ENCODE measurements at places on chromosomes 5 and 9.
A peak's percentile ranks its signal among the peaks of the same experiment; 100 is the strongest.

DNA sequence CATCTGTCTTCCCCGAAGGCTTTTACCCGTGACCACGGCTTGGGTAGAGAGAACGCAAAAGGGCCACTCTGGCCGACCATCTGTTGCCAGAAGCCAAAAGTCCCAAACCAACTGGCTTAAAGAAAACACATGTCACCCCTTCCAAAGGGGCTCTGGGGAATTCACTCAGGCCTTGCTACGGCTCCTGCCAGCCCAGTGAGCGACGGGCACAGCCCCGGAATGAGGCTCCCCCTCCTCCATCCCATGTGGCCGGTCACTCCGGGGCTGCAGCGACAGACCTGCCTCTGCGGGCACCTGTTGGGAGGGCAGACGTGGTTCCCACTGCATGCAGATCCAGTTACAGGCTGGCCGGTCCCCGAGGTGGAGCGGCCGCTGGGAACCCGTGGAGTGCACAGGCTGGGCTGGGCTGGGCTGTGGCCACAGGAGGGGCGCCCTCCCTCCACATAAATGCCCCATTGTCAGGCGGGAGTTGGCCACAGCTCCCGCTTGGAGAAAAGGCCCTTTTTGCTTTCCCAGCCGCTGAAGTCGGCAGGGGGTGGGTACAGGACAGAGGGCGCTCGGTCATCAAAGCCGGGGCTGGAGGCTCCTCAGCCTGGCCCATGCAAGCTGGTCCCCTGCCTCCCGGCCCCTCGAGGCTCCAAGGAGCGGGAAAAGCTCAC lies 19.9 kb downstream of the NOTCH1 start:
- DNase-seq, result peak; percentile 62

DNA sequence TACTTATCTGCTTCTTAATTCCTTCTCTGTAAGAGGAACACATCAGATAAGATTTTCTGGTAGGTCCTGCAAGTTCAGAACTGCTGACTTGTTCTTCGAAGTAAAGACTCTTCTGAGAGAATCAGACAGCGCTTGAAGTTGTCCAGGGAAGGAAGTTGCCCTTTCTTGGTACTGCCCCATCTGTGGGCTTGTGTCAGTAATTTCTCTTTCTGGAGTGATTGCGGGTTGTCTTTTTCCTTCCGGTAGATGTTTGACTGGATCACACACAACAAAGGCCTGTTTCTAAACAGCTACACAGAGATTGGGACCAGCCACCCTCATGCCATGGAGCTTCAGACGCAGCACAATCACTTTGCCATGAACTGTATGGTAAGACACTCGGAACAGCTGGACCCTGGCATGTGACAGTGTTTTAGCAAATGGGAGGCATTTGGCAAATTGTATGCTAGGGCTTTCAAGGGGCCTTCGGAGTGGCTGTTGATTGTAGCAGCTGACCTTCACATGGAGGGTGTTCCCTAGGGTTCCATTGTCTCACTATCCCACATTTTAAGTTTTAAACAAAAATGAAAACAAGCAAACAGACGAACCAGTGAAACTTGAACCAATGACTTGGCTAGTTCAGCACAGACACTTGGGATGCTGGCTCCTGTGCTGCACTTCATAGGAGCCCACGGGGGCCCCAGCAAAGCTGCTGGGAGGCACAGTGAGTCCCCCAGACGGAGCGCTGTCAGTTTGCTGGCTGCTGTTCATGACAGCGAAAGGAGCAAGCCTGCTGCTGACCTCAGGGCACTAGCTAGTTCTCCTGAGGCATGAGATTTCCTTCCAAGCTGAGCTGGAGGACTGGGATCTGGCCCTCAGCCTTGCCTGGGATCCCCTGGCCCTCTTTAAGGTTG lies 149.9 kb downstream of the TRIO start:
- DNase-seq, result no peak

DNA sequence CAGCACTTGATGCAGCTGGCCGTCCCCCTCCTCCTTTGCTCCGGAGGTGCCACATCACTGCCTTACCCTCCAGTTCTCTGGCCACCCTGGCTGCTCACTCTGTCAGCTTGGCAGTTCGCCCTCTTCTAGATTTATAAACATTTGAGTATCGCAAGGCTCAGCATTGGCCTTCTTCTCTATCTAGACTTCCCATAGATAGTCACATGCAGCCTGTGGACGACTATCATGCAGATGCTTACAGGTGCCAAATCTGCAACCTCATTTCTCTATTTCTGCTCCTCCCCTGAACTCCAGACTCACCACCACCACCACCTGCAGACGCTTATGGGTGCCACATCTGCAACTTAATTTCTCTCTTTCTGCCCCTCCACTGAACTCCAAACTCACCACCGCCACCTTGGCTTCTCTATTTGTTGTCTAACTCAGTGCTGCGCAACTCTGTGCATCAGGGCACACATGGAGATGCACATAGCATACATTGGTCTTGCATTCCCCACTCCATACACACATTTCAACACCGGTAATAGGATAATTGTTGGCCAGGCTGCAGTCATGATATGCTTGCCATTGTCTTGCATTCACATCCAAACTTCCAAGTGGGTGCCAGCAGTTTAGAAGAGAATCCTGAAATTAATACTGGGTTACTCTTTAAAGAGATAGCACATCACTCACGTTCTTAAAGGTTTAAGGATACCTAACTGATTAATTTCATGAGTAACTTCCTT lies 1.9 kb upstream of the DAP start:
- DNase-seq, result no peak

DNA sequence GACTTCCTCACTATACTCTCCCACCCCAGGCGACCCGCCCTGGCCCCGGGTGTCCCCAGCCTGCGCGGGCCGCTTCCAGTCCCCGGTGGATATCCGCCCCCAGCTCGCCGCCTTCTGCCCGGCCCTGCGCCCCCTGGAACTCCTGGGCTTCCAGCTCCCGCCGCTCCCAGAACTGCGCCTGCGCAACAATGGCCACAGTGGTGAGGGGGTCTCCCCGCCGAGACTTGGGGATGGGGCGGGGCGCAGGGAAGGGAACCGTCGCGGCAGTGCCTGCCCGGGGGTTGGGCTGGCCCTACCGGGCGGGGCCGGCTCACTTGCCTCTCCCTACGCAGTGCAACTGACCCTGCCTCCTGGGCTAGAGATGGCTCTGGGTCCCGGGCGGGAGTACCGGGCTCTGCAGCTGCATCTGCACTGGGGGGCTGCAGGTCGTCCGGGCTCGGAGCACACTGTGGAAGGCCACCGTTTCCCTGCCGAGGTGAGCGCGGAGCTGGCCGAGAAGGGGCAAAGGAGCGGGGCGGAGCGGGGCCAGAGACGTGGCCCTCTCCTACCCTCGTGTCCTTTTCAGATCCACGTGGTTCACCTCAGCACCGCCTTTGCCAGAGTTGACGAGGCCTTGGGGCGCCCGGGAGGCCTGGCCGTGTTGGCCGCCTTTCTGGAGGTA lies 2.1 kb downstream of the CA9 start:
- peak; percentile 94 for DNase-seq

DNA sequence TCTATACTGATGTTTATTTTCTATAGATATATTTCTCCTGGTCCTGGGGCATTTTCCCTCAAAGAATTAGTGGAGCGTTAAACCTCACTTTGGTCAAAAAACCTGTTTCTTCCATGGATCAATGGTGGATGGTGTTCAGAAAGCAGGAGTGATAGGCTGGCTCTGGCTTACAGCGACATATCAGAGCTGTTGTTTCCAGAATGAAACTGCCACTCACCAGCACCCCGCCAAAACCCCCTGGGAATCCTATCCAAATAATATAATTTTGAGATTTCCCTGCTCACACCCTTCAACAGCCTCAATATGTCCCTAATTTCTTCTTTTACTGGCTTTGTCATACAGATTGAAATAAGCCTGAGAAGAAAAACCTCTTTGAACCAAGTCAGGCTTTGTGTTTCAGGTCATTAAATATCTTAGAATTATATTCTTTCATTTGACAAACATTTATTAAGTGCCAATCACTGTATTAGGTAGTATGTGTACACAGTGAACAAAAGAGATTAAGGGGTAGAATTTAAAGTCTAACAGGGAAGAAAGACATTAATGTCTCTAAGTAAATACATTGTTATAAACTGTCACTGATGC lies 144.5 kb upstream of the GPR151 start:
- DNase-seq, result no peak

GRCh38 chr5:170632266-170632984 lies 128.6 kb downstream of the KCNIP1 start:
- peak; percentile 28 for DNase-seq

GRCh38 chr5:5598547-5599113 lies 176.2 kb downstream of the ICE1 start:
- no peak for DNase-seq

DNA sequence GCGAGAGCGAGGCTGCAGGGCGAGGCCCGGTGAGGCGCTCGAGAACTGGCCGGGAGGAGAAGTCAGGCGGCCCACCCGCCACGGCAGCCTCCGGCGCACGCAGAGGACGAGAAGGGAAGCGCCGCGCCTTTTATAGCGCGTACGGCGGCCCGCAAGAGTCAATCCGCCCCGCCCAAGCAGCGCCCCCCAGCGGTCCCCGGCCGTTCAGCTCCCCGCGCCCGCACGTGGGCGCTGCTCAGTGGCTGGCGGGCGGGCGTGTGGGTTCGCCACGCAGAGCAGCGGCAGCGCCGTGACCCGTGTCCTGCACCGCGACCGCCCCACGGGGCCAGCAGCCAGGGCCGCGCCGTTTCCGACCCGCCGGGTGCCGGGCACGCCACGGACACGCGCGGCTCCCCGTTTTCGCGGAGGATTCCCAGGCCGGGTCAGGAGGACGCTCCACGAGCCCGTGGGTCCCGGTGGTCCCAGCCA lies 14.6 kb downstream of the LCN10 start:
- peak; percentile 94 for DNase-seq

- DNase-seq, result no peak
Measured at GRCh38 chr9:77952635-77953328, 78.8 kb downstream of the GNAQ start.

GRCh38 chr9:130423272-130423671 lies 21.5 kb upstream of the ASS1 start:
- DNase-seq, result no peak

- no peak for DNase-seq
Measured at GRCh38 chr9:92100237-92100911, 14.8 kb downstream of the SPTLC1 start.

- DNase-seq, result no peak
Measured at GRCh38 chr5:159903131-159903530, 13.2 kb upstream of the ADRA1B start.

DNA sequence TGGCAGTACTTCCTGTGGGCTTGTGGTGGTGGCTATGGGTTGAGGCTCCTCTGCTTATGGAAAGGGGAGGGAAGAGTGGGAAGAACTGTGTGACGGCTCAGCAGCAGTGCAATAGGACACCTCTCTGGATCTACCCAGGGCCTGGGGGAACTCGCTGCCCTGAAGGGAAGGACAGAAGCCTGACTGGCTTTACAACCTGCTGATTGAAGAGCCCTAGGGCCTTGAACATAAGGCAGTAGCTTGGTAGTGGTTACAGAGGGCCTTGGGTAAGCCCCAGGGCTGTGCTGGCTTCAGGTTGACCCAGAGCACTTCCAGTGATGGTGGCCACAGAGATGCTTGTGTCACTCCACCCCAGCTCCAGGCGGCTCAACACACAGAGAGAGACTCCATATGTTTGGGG lies 5.5 kb downstream of the CCIN start:
- DNase-seq, result peak; percentile 29

GRCh38 chr5:994821-995220 lies 13.8 kb upstream of the NKD2 start:
- DNase-seq, result no peak

- DNase-seq, result no peak
Measured at GRCh38 chr9:101026824-101027223, 1.7 kb upstream of the PLPPR1 start.

DNA sequence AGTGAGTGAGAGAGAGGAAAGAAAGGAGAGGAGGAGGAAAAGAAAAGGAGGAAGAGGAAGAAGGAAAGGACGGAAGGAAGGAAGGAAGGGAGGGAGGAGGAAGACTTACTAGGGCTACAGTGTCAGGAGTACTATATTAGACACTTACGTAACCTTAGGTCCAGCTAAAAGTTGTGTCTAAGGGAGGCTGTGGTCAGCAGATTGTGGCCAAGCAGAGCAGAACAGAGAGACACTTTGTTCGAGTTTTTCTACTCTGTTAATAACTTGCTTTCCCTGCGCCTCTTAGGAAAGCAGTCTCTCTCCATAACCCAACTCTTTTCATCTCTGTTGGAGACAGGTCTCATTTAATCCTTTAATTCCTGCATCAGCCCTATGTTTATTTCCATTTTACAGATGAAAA lies 138.9 kb downstream of the KCNN2 start:
- DNase-seq, result no peak

DNA sequence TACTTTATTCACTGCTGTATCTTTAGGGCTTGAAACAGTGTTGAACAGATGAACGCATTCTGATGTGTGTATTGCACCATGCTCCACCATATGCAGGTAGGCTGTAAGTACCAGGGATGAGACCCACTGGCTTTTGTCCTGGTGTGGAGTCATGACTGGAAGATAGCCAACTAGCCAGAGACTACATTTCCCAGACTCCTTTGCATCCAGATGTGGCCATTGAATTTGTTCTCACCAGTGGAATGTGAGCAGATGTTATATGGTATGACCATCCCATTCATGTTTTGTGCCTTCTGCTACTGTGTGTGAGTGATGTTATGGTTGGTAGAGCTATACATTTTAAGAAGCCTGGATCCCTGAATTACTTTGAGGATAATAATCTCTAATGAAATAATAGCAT lies 7.4 kb upstream of the FBXL7 start:
- DNase-seq, result no peak

- DNase-seq, result no peak
Measured at GRCh38 chr5:115577329-115577728, 24.9 kb downstream of the TICAM2 start.

GRCh38 chr9:656926-657568 lies 184.4 kb upstream of the DMRT1 start:
- DNase-seq, result no peak

- no peak for DNase-seq
Measured at GRCh38 chr9:7402334-7403027, 397.1 kb downstream of the DMAC1 start.

GRCh38 chr9:19171271-19171670 lies 44.0 kb upstream of the PLIN2 start:
- DNase-seq, result no peak

GRCh38 chr5:94901191-94901979 lies 282.9 kb downstream of the SLF1 start:
- no peak for DNase-seq

DNA sequence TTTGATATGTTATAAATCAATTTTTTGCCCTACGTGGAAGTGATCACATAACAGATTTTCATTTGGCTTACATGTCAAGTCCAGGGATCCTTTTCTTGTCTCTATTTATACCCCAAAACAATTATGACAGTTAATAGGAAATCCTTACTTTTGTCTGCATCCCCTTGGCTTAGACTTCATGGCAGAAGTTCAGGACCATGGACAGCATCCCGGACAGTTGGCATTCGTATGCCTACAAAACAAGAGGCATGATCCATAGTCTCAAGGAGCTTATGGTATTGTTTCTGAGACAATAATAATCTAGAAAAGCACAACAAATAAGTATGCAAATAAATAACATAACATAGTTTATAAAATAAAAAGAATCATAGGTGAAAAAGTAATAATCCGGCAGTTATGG lies 214.3 kb upstream of the GRIA1 start:
- peak; percentile 86 for DNase-seq

GRCh38 chr9:113578882-113579282 lies 115.4 kb downstream of the RGS3 start:
- DNase-seq, result no peak

GRCh38 chr9:134625361-134626068 lies 16.1 kb upstream of the COL5A1 start:
- no peak for DNase-seq

- no peak for DNase-seq
Measured at GRCh38 chr5:88863523-88863922, 19.5 kb downstream of the MEF2C start.
